Renal cortex interstitium (tissue), 15 donors: ENCODE measurements at places on chromosomes 3 and 15.

DNA sequence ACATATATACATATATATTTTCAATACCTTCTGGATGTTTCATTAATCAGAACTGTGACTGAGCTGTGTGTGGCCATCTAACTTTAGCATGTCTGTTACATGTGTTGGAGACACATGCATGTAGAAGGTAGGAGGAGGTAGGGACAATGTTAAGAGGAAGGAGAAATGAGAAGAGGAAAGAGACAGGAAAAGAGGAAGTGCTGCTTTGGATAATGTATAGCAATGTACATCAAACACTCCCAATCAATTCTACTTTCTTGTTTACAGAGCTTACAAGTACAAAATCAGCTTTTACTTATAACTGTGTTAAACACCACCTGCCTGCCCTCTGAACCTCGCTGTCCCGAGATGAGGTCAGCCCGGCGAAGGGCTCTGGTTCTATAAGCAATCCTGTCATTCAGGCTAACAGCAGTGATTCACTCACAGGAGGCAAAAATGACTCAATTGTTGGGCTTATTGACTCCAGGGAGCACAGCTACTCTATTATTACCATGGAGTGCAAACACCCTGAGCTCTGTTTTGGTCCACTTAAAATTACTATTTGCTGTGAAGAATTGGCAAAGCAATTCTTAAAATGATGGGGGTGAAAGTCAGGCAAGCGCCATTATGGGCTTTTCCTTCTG, 188.9 kb downstream of the MEIS2 start:
- DNase-seq = no peak

DNA sequence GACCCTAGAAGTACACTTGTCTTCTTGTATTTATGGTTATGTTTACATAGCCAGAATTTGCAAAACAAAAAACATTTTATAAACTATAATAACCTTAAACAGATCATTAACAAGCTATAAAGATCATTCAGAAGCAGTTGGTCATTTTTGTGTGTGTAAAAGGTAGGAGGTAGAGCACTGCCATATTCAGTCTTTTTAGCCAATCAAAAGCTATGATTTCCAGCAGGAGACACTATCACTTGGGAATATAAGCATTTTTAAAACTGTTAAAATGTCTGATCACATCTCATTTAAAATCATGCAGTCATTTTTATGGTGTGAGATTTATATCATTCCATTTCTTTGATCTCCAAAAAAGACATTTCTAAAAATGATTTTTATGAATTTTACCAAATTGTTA, 42.6 kb upstream of the ATP2C1 start:
- DNase-seq = no peak

- DNase-seq = no peak
These were observed 2.2 kb upstream of the MLF1 start for GRCh38 chr3:158568784-158569183.

GRCh38 chr3:152209776-152210175, 59.0 kb upstream of the MBNL1 start:
- DNase-seq = no peak
